ENCODE measurements at places on chromosomes 6 and 20.
A peak's percentile ranks its signal among the peaks of the same experiment; 100 is the strongest.

DNA sequence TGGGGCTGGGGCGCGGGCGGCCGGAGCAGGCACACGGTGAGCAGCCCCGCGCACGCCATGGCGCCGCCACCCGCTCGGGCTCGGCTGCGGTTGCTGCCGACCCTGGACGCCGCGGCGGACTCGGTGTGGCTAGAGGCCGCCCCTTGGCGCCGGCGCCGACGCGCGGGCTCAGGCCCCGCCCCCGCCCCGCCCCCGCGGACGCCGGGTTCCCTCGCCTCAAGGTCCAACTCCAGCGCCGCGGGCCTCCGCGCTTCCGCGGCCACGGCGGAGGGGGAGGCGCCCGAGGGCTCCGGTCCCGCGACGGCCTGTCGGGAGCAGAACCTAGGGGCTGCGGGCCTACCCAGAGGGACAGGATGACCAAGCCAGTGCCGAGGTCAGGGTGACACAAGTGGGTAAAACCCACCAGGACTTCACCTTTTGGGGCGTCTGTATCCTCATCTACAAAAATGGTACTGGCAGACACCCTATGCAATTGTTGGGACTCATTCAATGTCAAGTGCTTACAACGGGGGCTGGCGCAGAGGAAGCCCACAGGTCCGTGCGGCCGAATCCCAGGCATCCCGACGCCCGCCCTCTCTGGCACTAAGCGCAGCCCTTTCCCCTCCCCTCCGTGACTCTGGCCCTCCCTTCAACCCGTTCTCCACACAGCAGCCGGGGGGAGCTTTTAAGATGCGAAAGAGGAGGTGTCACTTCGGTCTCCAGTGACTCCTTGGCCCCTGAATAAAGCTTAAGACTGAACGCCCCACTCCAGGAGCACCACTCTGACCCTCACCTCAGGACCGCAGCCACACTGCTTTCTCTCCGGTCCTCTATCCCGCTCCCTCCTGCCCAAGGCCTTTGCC, at the start of gene NECAB3:
Gene NECAB3, minus strand, starts transcription at position 135 of the 842 bp plus-strand sequence. Its CDS starts 76 bp downstream, at position 59.
- peak; percentile 54 for DNase-seq

DNA sequence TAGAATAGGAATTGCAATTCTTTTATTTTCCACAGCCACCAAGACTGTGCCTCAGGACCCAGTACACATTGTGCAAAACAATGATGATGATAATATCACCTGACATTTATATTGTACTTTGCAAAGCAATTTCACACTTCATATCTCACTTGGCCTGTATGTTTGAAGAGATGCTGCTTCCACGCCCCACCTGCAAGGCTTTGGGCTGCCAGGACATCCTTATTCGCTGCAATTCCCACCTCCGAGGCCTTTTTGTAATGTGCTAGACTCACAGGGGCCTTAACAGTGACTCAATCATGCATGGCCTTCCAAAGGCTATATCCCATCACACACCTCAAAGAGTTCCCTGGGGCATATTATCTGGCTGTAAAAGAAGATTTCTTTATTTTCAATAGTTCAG, 200.9 kb downstream of the MYLK4 start:
- DNase-seq = no peak

DNA sequence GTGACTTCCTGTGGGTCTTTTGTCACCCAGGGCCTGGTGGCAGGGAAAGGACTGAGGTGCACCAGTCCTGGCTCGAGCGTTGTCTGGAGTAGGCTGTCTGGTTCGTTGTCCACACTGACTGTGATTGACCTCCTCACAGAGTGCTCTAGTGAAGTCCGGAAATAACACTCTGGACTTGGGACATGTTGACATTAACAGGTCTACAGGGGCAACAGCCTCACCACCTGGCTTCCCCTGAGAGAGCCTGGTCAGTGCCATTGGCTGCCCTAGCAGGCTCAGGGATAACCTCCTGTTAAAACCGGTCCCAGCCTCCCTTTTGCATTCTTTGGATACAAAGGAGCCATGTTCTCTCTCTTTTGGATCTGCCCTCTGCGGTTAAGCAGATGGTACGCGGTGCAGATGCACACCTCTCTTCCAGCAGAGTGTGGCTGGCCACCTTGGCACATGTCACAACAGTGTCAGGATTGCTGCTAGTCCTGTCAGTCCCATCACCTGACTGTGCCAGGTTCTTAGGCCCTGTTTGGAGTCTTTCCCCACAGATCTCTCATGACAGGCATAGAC, 46.2 kb downstream of the CDS2 start:
- DNase-seq = no peak

DNA sequence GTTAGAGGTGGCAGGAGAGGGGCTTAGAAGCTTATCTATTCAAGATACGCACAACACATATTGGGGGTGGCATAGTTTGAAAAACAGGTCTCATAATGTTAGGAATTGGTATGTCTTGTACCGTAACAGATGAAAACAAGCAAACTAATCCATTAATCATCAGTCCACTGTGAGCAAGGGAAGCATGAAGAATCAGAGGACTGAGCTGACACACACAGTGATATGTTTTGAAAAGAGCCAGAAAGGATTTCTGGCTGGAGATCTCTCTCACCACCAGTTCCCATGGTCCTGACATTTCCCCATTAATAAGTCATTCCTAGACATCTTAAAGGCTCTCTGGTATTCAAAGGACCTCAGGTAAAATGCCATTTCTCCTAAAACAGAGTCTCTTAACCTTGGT, 158.8 kb upstream of the PHACTR1 start:
- no peak for DNase-seq

DNA sequence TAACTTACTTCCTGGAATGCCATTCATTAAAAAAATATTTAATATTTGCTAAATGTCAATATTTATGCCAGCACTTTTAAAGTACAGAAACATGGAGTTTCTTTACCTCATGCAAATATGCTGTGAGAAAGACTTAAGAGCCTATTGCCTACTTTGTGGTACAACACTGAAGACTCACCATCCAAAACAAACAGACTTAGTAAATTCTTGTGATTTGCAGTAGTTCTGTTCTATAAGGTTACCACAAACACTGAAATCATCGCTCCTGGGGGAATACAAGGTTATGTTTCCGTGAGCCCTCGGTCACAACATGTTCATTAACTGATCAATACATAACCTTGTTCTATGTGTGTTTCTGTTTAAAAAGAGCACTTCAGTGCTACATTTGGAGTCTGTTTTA, 78.3 kb downstream of the ATG5 start:
- no peak for DNase-seq

GRCh38 chr6:154783229-154783628, 50.0 kb downstream of the SCAF8 start:
- DNase-seq = no peak

- DNase-seq = no peak
Measured at GRCh38 chr20:37714978-37715672, 21.3 kb downstream of the CTNNBL1 start.

GRCh38 chr20:57869951-57870315, 160.1 kb upstream of the PMEPA1 start:
- no peak for DNase-seq

- no peak for DNase-seq
Measured at GRCh38 chr20:8990770-8991169, 78.1 kb upstream of the PLCB4 start.

DNA sequence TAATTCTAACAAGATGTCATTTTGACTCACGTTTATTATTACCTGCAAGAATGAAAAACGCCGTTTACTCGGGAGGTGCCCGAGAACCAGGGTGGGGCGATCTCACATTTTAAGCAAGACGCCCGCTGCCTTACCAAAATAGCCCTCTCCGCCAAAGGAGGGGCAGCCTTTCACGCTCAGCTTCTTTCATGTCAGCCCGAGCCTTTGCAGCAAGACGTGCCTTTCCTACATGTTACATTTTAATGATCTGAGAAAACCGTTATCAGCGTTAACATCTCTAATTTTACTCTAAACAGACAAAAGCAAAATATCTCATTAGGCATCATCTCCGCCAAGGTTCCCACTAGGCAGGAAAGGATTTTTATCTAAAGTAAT, 2.0 kb downstream of the BACH2 start:
- DNase-seq = no peak
